ENCODE measurements at places on chromosomes 12 and 14.

DNA sequence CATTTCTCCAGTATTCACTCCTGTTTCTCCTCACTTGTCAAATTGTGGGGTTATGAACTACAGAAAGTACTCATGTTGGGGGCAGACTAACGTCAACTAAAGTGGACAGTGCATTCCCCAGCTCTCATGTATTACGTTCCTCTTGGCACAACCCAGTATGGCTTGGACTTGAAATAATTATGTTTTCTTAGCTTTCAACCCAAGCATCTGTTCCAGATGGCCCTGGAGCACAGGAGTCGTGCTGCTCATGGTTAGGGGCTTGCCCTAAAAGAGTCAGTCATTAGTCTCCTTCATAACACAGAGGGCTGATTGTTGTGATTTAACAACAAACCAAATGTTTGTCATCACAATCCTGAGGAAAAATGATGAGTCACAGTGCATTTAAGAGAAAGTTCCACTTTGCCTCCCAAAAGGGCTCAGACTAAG lies 154.4 kb downstream of the RPAP3 start:
- DNase-seq, result no peak

GRCh38 chr12:661720-662486 lies 1.3 kb downstream of the NINJ2 start:
- DNase-seq, result no peak

- peak; percentile 100 for DNase-seq
These were observed 105.2 kb upstream of the ATF7IP start for GRCh38 chr12:14260011-14260993.

GRCh38 chr12:105338966-105339365 lies 8.5 kb downstream of the C12orf75 start:
- DNase-seq, result no peak

- DNase-seq, result no peak
These were observed 14.1 kb downstream of the CMAS start for GRCh38 chr12:22059976-22060647.

DNA sequence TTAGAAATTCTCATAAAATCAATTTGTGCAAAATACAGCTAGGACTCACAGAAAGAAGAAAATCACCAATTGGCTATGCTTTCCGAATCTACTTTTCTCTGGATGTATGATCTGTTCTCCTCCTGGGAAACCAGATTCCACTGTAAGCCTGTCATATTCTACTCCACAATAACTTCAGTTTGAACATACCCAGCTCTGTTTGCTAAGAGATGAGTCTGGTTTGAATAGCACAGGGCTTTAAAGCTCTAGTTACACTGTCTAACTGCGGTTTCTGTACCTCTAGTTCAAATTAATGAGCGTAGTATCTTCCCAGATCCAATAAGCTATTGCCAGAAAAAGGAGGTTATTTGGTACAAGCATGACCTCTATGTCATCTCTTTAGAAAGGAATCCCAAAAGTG lies 270.1 kb downstream of the DAD1 start:
- DNase-seq, result no peak

DNA sequence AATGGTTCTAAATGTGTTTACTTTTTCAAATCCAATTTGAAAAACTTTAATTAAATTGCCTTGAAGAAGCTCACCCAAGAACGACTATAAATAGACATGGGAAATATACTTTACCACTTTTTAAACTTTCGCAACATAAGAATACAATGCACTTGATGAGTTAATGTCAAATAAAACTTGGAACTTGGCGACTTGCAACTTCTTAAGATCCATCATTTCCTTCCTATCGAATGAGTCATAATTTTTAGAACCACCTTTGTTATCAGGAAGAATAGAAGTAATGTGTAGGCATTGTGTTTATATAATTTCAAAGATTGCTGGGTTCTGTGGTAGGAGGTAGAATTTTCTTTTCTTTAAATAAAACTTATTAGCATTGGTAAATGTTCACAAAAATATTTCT lies 1417.4 kb upstream of the FLRT2 start:
- DNase-seq, result no peak

- peak; percentile 75 for DNase-seq
These were observed 901 bp downstream of the B3GNT4 start for GRCh38 chr12:122204167-122205052.

- peak; percentile 78 for DNase-seq
These were observed 1.2 kb downstream of the MMP17 start for GRCh38 chr12:131829356-131829747.

All from islet precursor cell (in vitro differentiated cells).